GM19239 (cell line): ENCODE measurements at places on chromosomes 13 and 19.

DNA sequence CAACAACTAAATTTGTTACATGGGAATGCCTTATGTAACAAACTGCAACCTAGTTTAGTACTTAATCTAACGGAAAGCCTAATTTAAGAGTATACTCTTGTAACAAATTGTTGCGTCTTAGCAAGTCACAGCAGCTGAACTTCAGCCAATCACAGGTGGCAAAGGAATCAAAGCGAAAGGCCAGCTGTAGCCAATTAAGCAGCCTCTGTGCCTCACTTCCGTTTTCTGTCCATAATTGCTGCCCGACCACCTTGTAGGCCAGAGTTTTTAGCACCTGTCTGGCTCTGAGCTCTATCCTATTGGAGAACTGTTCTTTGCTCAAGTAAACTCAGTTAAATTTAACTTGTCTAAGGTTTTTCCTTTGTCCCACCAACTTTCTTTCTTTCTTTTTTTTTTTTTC lies 18.1 kb upstream of the HSPH1 start:
- DNase-seq, result no peak

GRCh38 chr19:40611096-40611495 lies 9.9 kb downstream of the LTBP4 start:
- DNase-seq, result no peak

DNA sequence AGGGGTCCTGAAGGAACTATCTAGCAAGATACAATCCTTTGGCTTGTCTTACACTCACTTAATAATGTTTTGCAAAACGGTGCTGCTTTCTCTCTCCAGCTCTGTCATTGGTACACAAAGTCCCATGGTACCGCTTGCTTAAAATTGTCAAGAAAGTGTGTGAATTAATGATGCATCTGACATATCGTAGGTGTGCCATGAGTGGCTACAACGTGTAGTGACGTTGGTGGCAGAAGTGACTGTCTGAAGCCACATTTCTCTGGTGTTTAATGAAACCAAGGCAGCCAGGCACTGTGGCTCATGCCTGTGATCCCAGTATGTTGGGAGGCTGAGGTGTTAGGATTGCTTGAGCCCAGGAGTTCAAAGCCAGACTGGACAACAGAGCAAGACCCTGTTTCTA lies 2.6 kb downstream of the HSH2D start:
- no peak for DNase-seq

GRCh38 chr13:61276401-61276800 lies 139.2 kb downstream of the PCDH20 start:
- no peak for DNase-seq

- no peak for DNase-seq
Measured at GRCh38 chr19:11612816-11613511, 15.7 kb downstream of the ZNF627 start.

- no peak for DNase-seq
Measured at GRCh38 chr13:32041429-32041828, 9.9 kb downstream of the FRY start.

GRCh38 chr19:55651236-55651635 lies 3.2 kb downstream of the CCDC106 start:
- no peak for DNase-seq

- DNase-seq, result no peak
Measured at GRCh38 chr13:48131533-48131932, 36.6 kb upstream of the MED4 start.

DNA sequence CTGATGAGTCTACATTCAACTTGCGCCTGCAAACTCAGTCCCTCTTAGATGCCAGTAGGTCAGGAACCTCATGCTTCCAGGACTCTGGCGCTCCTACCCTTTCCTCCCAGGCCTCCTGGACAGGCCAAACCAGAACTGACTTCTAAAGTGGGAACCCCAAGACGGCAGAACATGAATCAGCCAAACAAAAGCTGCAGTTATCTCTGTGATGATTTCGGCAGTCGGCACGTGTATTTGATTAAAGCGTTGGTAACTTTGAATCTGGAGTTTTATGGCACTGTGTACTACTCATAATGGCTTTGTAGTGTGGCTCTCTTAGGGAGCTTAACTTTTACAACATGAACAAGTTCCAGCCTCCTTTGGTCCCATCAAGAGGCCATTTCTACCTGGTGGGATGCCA lies 13.7 kb downstream of the ACTN4 start:
- no peak for DNase-seq

GRCh38 chr19:46067691-46068090 lies 26.9 kb upstream of the IGFL4 start:
- DNase-seq, result no peak

DNA sequence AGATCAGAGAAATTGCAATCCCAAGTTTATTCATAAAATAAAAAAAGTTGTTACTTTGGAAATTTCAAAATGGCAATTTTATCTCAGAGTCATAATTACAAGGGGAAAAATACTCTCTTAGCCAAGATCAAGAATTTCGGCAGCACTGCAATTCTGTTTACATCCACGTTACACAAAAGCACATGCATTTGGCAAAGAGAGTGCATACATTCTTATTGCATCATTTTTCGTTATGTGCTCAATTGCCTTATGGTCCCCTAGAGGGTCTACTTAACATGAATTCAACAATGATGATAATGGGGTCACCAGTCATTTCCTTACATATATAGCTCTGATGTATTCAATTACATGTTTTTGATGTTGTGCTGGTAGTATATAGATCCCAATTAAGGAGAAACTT lies 498.0 kb downstream of the DIAPH3 start:
- no peak for DNase-seq

GRCh38 chr19:11861301-11861700 lies 12.8 kb downstream of the ZNF439 start:
- no peak for DNase-seq

DNA sequence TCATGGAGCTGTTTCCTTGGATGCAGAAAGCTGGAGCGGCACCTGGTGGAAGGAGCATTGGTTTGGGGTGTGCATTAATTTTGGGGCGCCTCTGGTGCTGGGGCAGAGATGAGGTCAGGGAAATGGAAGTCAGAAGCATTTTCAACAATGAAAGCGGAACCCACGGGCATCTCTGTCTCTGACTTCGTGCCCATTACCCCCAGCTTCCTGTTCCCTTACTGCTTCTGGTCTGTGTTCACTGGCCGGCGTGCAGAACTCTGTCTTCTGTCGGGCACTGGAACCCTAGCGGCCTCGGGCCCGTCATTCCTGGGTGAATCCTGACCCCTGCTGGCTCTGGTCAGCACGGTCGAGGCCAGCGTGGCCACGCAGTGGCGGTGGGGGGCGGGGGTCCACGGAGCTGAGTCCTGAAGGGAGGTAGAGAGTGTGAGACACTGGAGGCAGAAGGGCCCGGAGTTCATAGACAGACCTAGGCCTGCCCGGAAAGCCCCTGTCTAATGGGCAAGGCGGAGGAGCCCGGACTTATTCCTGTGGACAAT lies 7.9 kb upstream of the LINGO3 start:
- DNase-seq, result no peak

DNA sequence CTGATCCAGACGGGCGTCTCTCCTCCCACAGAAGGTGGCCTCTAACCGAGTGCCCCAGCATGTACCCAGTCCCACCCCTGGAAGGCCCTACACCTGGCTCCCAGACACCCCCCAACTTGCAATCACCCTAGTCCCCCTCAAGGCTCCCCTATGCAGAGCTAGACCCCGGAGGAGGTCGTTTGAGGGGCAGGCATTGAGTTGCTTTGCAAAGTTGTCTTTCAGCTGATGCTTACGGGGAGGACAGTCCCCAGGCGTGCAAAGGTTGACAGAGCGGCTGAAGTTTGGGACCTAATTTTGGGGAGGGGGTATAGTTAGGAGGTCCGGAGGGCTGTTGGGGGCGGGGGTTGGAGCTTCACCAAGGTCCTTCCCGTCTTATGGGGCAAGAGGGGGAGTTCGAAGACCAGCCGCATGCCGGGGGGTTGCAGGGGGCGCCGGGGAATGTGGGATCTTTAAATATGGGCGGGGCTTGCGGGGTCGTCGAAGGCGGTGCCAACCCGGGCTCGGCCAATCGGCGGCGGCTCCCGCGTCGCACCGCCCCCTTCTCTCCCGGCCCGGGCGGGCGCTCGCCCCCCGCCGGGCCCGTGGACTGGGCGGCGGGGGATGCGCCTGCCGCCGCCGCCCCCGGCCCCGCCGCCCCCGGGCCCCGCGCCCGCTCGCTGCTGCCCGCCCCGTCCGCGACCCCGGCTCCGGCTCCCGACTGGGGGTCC lies at the start of gene KCNN1:
Gene KCNN1, plus strand, starts transcription at position 558 of the 707 bp plus-strand sequence. CDS start 6,782 bp downstream, outside the sequence.
- no peak for DNase-seq

DNA sequence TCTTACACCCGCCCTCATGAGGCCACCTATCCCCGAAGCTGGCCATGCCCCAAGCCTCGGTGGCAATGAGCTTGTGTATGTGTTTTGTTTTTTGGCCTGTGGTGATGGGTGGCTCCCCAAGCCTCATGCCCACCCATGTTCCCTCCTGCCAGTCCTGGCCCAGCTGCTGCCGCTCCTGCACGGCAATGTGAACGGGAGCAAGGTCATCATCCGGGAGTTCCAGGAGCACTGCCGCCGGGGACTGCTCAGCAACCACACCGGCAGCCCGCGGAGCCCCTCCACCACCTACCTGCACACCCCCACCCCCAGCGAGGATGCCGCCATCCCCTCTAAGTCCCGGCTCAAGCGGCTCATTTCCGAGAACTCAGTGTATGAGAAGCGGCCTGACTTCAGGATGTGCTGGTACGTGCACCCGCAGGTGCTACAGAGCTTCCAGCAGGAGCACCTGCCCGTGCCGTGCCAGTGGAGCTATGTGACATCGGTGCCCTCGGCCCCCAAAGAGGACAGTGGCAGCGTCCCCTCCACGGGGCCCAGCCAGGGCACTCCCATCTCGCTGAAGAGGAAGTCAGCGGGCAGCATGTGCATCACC lies 24.6 kb downstream of the UBXN6 start:
- DNase-seq, result no peak

DNA sequence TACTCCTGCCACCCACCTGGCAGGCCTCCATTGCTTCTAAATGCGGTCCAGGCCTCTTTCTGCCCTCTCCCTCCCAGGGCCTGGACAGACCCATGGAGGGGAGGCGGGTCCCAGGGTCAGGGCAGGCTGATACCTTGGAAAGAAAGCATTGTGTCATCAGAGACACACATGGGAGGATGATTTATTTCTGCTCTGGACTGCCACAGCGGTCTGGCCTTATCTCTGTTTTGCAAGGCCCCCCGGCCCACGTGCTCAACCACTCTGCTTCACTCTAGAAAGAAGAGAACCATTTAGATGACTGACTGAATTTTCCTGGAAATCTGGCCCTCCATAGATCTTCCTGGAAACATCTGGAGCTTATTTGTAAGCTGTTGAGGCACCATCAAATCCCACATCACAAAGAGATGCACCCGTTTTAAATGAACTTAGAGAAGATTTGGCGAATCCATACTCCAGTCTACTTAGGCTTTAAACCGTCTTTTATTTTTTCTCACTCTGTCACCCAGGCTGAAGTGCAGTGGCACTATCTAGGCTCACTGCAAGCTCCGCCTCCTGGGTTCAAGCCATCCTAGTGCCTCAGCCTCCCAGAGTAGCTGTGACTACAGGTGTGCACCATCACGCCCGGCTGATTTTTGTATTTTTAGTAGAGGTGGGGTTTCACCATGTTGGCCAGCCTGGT lies 48.3 kb upstream of the URI1 start:
- no peak for DNase-seq

DNA sequence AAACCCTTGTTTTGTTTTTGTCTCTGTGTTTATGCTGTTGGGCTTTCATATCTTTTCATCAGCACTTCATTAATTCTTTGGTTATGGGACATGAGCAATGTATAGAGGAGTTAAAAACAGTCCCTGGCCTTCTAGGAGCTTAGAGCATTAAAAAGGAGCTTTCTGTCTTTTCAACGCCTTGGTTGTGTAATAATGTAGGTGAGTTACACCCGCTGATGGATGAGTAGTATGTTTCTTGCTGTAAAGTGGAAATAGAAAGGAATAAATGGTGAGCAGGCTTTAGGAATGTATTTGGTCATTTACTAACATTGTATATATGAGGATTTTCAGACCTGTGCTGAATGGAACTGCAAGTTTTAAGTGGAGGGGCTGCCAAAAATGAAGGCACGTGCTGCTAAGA lies 121.5 kb upstream of the RNF113B start:
- no peak for DNase-seq
